ENCODE measurements at places on chromosomes 5 and 9.

DNA sequence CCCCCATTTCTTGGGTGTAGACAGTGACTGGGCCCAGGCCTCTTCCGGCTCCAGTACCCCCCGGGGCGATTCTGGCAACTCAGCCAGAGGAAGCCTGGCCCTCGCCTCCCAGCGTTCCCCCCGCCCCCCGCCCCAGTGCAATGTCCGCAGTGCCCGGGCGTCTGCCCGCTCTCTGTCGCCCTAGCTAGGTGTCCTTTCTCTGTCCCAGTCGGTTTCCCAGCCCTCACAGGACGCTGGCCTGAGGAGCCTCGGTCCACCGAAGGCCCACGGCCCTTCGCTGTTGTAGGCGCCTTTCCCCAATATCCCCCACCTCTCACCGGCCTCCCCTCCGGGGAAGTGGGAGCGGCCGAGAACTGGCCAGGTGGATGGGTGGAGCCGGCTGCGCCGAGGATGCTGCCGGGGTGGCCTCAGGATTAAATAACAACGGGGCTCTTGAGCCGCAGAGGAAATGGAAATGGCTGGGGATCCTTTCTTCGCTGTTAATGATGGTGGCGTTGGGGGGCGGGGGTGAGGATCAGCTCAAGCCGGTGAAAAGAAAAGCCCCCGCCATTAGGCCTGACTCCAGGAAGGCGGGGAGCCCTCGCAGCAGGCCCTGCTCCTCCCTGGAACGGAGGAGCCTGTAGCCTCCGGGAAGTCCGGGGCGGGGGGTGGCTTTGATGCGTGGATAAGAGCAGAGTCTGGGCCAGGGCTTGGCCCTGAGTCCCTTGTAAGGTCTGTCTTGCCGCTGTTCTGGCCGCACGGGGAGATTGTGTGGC is 1.1 kb upstream of the SPRY4 start:
- no peak for DNase-seq

DNA sequence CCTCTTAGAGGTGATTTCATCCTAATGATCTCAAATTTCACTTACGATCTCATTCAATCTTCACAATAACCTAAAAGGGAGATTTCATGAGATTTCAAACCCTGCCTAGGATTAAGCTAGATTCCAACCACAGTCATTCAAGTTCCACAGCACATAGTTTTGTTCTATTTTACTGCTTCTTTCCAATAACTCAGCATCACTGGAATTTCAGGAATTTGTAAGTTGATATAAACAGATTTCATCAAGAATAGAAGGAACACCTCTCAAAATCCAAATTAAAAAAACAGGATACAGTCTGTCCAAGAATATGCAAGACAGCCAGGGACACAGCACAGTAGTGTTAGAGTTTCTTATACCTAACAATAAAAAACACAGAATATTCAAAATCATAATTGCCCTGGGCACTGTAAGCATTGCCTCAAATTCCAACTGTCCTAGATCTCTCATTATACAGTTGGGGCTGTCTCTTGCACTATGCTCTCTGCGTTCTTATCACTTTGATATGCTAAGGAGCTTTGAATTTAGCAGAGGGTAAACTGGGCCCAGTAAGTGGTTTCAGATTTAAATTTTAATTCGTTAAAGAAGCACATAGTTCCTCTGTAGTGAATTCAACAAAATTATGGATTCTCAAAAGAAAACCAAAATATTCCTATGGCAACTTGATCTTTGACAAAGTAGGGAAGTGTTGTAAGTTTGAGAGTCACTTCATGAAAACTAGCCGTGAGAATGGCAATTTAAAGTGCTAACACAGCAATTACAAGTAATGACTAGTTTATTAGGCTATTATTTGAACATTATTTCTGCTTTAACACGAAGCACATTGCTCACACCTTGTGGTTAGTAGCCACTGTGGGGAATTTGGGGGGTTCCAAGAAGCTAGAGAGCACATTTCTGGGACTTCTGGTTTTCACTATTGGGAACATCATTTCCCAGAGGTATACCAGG is 478.6 kb upstream of the C9orf72 start:
- no peak for DNase-seq

DNA sequence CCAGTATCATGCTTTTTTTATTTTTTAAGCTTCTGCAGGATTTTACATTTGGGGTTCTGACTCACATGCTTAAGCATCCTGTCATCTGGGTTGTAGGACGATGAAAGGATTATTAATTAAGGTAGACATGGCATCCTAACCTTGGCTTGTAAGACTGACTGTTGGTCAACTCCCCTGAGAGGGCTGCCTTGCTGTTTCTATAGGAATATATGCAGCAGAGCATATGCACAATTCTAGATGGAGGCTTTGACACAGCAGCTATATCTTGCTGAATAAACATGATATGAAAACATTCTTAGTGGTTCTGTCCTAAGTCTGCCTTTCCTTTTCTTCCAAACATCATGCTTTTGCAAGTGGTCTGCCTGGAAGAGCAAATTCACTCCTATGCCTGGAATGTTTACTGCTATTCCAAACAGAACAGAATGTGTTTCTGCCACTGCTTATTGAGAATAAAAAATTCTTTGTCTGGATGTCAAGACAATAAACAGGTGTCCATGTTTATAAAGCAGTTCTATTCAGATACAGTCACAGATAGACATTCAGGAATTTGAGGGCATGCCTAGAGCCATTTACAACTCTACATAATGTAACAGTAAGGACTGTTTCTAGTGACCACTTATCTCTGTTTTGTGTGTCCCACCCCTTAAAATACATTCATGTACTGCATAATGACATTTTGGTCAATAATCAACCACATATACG is 166.2 kb upstream of the PPP2R2B start:
- DNase-seq = no peak

DNA sequence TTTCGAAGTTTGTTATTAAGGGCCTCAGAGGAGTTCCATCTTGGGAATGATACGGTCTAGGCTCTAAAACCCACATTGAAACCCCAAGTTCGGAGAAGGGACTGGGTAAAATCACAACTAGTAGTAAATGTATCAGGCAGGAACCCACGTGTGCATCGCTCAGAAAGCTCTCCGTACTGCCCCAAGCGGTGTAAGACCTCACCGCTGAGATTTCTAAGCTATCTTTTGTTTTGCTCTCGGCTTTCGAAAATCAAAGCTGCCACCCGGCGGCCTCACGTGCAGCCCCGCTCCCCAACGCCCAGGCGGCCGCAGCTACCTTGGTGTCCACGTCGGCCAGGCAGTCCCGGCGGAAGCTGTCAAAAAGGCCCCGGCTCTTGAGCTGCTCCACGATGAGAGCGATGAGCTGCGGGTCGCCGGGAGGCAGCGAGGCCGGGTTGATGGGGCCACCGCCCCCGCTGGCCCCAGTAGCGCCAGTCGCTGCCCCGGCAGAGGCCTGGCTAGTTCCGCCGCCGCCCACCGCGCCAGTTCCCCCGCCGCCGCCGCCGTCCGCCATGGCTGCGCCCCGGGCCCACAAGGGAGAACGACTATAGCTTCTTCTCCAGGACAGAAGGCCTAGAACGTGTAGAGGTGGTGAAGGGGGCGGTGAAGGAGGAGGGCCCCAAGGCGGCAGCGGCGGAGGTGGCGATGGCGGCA is 420 bp downstream of the BOD1 start:
- peak; percentile 54 for DNase-seq

- no peak for DNase-seq
Measured at GRCh38 chr5:179333796-179334761, 11.2 kb downstream of the ADAMTS2 start.
